ENCODE measurements at places on chromosomes 12 and 14. TPM values are rescaled to one million over a fixed set of nuclear protein-coding genes. Genes with fewer than 3 reads are reported as not detected.

MYF5 gene
- total RNA-seq: not detected

SYNDIG1L gene
- total RNA-seq: 0.26 TPM

BLTP3B gene
- 16.2 TPM for total RNA-seq

DNA sequence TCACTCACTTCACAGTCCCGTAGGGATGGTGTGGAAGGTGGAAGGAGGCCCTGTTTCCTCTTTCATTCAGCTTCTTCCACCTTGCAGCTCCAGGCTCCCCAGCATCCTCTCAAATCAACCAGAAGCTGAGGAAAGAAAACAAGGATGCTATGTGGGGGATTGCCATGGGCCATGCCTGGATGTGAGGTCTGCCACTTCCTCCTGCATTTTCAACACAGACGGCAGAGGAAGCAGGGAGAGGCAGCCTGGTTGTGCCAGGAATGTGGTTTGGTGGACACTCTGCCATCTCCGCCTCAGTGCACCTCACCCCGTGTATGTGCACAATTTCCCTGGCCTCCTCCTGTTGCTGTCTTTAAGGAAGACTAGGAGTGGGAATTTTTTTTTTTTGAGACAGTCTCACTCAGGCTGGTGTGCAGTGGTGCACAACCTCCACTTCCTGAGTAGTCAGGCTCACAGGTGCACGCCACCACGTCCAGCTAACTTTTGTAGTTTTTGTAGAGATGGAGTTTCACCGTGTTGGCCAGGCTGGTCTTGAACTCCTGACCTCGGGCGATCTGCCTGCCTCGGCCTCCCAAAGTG, 99.2 kb downstream of the SLC15A4 start:
- H3K27ac ChIP-seq: no peak overlapping the region
- H3K4me1 ChIP-seq: no peaks in the 10 kb centered on the region
- H3K27me3 ChIP-seq: no peaks in the 10 kb centered on the region
- no peaks in the 10 kb centered on the region for H3K36me3 ChIP-seq
- no peak for DNase-seq

DNA sequence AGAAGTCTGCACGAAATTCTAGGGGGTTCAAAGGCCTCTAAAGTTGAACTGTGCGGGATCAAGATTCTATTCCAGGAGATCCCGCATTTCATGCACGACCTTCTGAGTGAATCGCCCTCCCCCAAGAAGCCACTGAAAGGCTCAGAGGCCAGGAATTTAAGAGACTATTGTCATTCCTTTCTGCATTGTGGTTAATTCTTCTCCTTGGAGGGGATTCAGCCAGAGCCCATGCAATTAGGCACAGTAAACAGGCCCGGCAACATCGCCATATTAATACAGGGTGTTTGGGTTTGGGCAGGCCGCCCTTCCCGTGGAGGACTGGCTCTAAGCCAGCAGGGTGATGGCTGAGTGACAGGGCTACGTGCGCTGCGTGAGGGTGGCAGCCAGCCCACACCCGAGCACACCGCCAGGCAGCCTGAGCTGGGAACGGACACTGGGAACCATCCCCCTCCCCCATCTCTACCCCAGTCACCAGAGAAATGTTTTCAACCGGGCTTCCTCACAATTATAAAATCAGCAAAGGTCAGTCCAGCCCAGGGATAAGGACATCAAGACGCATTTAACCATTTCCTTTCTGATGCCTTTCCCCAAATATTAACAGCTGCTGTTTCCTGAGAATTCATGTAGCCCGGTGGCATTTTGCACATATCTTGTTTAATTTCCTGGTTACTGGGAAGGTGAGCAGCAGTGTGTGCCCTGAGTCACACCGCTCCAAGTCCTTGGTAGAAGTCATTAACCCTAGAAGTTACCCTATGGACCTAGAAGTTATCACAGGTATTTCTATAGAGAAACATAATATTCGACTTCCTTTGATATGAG, 12.5 kb downstream of the EGLN3 start:
- no peaks in the 10 kb centered on the region for H3K36me3 ChIP-seq
- DNase-seq: no peak
- no peaks in the 10 kb centered on the region for H3K4me1 ChIP-seq
- H3K27me3 ChIP-seq: peaks cover 3% of the 10 kb centered on the region
- no peak overlapping the region for H3K4me3 ChIP-seq
- H3K27ac ChIP-seq: no peak overlapping the region

- H3K36me3 ChIP-seq: no peaks in the 10 kb centered on the region
- no peak for DNase-seq
- H3K4me3 ChIP-seq: no peak overlapping the region
- H3K4me1 ChIP-seq: peaks cover 46% of the 10 kb centered on the region
Measured at GRCh38 chr12:60263161-60263560, 667.3 kb downstream of the SLC16A7 start.

- no peaks in the 10 kb centered on the region for H3K36me3 ChIP-seq
- peaks cover 46% of the 10 kb centered on the region for H3K27me3 ChIP-seq
- no peak overlapping the region for H3K27ac ChIP-seq
- no peak overlapping the region for H3K4me3 ChIP-seq
Measured at GRCh38 chr12:78746001-78746400, 118.6 kb upstream of the SYT1 start.

GRCh38 chr14:92254786-92255185, 68.2 kb upstream of the SLC24A4 start:
- H3K27ac ChIP-seq: no peak overlapping the region
- H3K4me3 ChIP-seq: no peak overlapping the region
- H3K27me3 ChIP-seq: peaks cover 59% of the 10 kb centered on the region

Data from osteocyte (in vitro differentiated cells).